ENCODE measurements at places on chromosomes 7 and 10. TPM values are rescaled to one million over a fixed set of nuclear protein-coding genes. Genes with fewer than 3 reads are reported as not detected.

DNA sequence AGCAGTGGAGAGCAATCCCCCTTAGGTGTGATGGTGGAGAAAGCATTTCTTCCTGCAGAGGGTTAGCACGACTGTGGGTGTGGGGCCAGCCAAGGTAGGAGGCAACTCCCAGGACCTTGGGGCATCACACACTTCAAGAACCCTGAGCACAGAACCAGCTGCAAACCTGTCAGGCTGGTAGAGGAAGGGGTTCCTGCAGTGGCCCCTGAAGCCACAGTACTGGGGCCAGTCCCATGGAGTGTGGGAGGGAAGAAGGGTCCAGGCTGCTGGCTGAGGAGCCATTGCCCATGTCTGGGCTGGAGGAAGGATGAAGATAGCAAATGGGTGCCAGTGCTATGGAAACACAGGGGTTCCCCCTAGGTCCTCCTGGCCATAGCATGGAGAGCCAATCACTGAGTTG, 110.5 kb downstream of the VWC2 start:
- DNase-seq: no peak

The SPDYE11 gene
- total RNA-seq: 0.08 TPM

The ZNF804B gene
- total RNA-seq: not detected

GRCh38 chr7:27178366-27178765, 4.2 kb upstream of the HOXA10 start:
- no peak for DNase-seq

The AKR1C8 gene
- not detected for total RNA-seq

DNA sequence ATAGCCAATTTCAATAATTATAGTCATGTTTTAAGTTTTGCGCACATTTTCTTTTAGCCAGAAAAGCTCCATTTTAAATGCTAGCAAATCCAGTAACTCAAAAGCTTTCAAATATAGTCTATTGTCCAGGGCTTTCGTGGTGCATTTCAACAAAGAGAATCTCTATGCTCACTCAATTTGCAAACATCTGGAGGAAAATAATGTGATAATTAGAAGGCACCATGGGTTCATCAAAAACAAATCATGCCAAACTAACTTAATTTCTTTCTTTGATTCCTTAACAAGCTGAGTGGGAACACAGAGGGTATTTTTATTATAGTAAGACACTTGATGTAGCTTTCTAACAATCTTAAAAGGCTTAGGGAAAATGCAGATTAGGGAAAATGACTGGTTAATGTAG, 179.8 kb downstream of the NXPH1 start:
- no peak for DNase-seq

The NFE2L3 gene
- total RNA-seq: 1.2 TPM

- DNase-seq: no peak
These were observed 72.3 kb upstream of the STEAP1B start for GRCh38 chr7:22572292-22572691.

DNA sequence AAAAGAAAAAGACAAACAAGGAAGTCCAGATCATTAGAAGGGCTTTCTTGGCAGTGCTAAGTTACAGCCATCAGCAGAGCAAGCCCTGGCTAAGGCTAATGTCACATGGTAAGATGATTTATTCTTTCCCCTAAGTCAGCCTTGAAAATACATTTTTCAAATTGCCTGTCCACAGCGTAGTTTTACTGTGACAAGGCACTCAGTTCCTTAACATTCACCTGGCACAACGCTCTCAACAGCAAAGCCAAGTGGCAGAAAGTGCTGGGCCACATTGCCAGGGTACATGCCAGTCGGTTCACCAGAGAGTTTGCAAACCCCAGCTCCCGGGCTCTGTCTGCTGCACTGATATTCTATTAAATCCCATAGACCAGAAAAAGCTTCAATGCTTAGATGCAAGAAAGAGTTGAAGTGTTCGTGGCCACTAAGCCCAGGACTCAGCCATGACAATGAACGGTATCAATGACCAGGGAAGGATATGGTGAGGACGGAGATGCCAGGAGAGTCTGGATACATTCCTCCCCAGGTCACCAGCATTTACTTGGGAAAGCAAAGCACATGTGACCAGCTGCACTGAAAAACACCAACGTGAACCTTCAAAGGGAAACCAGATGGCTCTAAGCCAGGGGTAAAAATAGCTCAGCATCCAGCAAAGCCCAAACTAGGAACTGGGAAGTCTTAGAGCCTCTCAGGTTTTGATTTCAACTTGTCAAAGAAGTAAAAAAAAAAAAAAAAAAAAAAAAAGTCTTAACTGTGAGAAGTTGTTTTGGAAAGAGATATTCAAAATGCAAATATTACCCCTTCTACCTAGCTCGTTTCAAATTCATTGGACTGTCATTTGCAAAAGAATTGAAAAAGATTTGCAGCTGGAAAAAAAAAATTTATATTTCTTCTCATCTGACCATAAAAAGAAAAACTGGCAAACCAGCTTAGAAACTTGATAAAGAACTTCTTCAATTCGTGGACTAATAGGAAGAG, 23.9 kb upstream of the MPP7 start:
- peak; percentile 97 for DNase-seq

GRCh38 chr10:49538381-49539319, at the start of gene ERCC6:
Gene ERCC6 (minus strand): TSS chr10:49539121.
- peak; percentile 98 for DNase-seq

DNA sequence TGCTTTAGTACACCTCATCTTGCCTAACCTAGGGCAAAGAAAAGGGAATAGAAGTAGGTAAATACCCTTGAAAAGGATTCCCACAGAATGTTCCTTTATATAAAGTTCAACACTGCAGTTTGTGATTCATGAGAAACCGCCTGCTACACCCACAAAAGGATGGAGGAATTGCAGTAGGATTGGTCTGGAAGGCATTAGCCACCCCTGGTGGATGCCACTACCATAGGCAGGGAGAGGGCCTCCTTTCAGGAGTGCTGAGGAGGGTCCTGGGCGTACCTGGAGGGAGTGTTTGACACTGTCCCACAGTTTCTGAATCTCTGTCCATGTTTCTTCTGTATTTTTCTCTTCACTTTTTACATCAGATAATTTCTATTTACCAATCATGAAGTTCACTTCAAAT, 221.8 kb upstream of the TMEM72 start:
- DNase-seq: no peak

DNA sequence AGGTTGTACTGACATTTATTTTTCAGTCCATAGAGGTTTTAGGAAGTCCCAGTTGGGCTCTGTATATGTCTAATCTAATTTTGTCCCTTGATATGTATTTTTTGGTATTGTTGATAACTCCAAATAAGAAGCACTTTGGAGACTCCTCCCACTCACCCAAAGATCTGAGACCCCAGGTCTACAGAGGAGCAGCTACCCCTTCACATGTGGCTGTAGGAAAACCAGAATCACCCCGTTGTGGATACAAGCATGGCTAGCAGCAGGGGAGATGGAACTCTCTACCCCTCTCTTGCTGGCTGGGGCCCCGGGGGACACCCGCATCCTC, 9.4 kb downstream of the HHEX start:
- DNase-seq: no peak

DNA sequence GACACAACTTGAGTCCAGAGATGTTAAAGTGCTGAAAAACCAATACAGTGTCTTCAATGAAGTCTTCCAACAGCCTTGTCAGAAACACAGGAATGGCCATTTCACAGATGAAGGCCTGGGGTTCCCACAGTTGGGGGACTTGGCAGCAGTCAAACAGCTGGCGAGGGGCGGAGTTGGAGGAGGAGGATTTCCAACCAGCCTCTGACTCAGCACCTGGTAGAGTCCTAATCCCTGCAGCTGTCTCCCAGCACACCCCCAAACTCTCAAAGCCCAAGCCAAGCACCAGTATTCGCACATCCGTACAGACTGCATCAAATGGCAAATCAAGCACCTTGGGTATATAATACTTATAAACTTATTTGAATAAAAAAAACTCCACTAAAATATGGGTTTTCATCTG, 28.0 kb downstream of the CTBP2 start:
- DNase-seq: peak; percentile 96

GRCh38 chr7:151372612-151373265, 31.1 kb downstream of the NUB1 start:
- DNase-seq: no peak

DNA sequence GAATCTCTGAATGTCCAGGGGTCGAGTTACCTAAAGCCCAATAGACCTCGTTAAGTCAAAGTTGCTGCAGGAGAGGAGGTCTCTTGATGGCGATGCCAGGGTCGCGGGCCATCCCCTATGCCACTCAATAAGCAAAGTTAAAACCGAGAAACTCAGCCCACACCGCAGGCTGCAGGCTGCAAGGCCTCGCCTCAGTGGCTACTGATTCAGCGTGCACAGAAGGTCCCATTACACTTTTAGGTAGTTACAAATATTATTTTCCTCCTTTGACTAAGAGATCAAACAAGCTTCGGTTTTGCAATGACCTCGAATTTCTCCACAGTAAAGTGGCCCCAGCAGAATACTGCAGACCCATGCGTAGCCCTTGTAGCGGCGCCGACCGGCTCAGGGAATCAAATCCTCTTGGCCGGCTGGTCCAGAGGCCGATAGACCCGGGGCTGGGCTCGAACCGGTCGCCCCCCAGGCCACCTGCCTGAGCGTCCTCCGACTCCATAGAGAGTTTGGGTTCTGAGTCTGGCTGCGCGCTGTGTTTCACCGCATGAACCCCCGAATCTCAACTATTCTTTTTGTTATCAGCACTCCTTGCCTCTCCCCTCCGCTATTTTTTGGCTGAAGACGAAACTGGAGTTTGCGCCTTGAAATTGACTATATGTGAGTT, 2.3 kb downstream of the C1QL3 start:
- DNase-seq: no peak

DNA sequence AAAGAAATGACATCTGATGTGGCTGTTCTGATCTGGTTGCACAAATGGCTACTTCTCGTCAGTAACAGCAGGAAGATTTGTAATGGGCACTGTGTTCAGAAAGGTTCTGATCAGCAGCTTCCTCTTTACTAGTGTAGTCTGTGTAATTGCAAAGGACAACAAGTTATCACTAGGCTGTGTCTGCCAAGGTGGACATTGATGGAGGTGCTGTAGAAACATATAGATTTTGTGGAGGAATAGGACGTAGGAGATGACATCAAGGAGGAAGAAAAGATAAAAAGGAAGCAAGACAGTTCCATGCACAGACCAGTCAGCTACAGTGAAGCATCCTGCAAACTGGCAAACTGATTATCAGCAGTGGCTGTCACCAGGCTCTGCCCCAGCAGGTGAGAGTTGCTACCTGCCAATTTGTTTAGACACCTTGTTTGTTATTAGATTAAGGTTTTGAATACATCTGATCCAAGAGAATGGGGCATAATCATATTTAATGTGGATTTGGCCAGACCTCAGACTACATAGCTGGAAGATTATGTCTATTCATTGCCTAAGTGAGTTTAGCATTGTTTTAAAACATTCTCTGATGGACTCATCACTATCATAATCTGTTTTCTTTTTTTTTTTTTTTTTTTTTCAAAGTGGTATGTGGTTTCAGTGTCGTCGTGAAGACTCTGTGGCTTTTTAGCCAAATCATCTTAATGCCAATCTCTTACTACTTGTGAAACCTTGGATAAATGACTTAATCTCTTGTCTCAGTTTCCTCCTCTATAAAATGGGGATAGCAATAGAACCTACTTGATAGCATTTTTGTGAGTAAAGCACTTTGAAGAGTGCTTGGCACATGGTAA, 417.9 kb upstream of the LRGUK start:
- no peak for DNase-seq

GRCh38 chr7:131222171-131222570, 105.5 kb upstream of the MKLN1 start:
- DNase-seq: no peak

The ELMO1 gene
- 0.13 TPM for total RNA-seq

The KIF11 gene
- total RNA-seq: 1.9 TPM

GRCh38 chr10:125415006-125415633, 254.8 kb upstream of the CTBP2 start:
- no peak for DNase-seq

- DNase-seq: no peak
These were observed 572.5 kb downstream of the ARL4A start for GRCh38 chr7:13259930-13260329.

The METTL27 gene
- 4.0 TPM for total RNA-seq

GRCh38 chr10:43965918-43966570, 317.4 kb upstream of the ZNF32 start:
- no peak for DNase-seq

The COL26A1 gene
- 0.19 TPM for total RNA-seq

- DNase-seq: no peak
These were observed 45.5 kb upstream of the KIAA1217 start for GRCh38 chr10:24163485-24163884.

GRCh38 chr7:45601094-45601493, 26.9 kb downstream of the ADCY1 start:
- no peak for DNase-seq

- DNase-seq: peak; percentile 54
These were observed 29.5 kb upstream of the BMS1 start for GRCh38 chr10:42753126-42753506.

The ADCYAP1R1 gene
- total RNA-seq: not detected

DNA sequence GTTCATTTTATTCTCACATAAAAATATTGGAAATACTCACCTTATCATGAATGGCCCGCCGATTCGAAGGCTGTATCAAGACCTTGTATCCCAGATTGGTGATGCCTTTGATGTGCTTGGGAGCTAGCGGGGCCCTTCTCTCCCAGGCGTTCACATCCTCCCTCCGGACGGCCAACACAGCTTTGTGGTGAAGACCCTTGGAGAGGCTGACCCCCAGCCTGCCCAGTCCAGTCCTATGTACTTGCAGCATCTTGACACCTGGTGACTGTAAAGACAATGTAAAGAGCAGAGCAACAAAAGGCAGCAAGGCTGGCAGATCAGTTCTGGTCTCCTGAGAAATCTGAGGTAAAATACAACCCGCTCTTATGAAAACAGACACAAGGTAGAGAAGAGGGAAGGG, 10.6 kb downstream of the AASS start:
- DNase-seq: no peak

DNA sequence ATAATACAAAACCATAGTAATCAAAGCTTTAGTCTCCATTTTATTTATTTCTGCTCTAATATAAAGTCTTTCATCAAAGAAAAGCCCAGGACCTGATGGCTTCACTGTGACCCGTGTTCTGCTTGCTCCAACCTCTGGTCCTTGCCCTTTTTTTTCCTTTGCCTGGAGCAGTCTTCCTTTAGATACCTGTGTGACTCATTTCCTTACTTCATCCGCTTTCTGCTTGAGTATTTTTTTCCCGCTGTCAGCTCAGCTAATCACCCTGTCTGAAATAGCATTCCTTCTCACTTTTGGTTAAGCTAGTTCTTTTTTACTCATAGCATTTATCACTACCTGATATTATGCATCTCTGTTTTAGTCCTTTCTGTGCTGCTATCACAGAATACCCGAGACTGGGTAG, 194.8 kb downstream of the ABCA13 start:
- no peak for DNase-seq

GRCh38 chr10:107206833-107207232, 42.3 kb upstream of the SORCS1 start:
- DNase-seq: no peak
